NCI-H460 (cell line): ENCODE measurements at places on chromosomes 13 and 19. TPM values are rescaled to one million over a fixed set of nuclear protein-coding genes. Genes with fewer than 3 reads are reported as not detected.
A peak's percentile ranks its signal among the peaks of the same experiment; 100 is the strongest.

The ZNF420 gene
- total RNA-seq, result 9.2 and 10.0 TPM in 2 replicates

The TMEM161A gene
- 38.7 and 44.9 TPM in 2 replicates for total RNA-seq

- no peak for DNase-seq
These were observed 19.6 kb upstream of the CBY2 start for GRCh38 chr13:45682494-45683008.

DNA sequence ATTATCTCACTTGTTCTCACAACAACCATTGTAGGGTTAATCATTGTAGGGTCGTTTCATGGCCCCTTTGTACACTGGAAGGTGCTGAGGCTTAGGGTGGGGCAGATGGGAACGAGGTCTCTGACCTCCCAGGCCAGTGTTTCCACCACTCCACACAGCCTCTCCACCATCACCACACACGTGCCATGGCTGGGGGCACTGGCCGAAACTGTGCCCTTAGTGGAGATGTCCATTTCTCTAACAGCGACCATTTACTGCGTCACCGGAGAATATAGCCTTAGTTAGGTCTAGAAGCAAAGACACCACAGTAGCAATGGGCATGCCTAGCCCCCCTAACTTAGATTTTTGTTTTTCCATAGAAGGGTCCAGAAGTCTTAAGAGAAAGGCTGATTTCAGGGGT is 36.5 kb downstream of the COL4A1 start:
- DNase-seq, result no peak

DNA sequence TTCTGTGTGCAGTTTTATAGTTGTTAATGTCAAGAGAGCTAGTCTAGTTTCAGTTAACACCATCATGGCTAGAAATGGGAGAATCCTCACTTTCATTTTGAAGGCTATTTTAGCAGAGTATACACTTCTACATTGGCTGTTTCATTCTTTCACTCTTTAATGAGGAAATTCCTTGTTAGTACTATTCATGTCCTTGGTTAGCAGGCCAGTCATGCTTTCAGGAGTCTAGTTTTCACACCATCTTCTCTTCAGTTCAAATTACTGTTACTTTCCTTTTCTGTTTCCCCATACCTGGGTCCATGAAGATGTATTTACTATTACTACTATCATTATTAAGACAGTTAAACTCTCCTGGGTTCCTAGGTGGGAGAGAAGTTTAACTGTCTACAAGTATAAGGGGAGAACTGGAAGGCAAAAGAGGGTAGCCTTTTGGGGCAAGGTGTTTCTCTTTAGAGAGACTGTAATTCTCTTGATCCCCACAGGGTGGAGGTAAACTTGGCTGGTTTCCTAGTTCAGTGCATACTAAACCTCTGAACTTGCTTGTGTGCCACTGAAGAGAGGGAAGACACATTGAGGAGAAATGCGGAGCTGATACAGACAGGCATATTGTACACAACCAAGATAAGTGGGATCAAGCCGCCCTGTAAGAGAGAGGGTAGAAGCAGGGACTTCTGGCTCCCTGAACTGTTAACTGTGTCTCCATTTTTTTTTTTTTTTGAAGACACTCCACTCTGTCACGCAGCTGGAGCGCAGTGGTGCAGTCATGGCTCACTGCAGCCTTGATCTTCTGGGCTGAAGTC is 41.3 kb upstream of the IGFL4 start:
- peak; percentile 48 for DNase-seq
